ENCODE measurements at places on chromosomes 6 and 20.

- no peak for DNase-seq
- H3K27ac ChIP-seq, result no peak overlapping the region
- H3K4me1 ChIP-seq, result no peaks in the 10 kb centered on the region
- H3K4me3 ChIP-seq, result no peak overlapping the region
- H3K27me3 ChIP-seq, result no peaks in the 10 kb centered on the region
Measured at GRCh38 chr6:83985308-83985713, 48.3 kb upstream of the MRAP2 start.

DNA sequence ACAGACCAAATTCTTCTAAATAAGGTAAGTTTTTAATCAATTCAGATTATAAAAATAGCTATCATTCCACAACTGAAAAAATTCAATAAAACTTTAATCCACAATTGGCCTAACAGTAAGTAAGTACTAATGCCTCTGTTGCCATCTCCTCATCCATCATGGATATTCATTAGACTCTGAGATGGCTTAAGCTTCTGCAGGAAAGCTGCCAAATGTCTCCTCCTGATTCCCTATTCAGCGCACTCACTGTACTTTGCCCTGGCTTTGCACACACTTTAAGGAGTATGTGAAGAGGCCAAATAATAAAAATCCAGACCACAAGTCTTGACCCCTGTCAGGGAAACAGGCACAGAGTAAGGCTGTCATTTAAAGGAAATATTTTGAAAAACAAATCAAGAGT lies 23.6 kb downstream of the PGM3 start:
- H3K4me3 ChIP-seq, result no peak overlapping the region
- peaks cover 75% of the 10 kb centered on the region for H3K36me3 ChIP-seq
- no peaks in the 10 kb centered on the region for H3K4me1 ChIP-seq
- no peaks in the 10 kb centered on the region for H3K27me3 ChIP-seq
- no peak overlapping the region for H3K27ac ChIP-seq
- peak; percentile 21 for DNase-seq

DNA sequence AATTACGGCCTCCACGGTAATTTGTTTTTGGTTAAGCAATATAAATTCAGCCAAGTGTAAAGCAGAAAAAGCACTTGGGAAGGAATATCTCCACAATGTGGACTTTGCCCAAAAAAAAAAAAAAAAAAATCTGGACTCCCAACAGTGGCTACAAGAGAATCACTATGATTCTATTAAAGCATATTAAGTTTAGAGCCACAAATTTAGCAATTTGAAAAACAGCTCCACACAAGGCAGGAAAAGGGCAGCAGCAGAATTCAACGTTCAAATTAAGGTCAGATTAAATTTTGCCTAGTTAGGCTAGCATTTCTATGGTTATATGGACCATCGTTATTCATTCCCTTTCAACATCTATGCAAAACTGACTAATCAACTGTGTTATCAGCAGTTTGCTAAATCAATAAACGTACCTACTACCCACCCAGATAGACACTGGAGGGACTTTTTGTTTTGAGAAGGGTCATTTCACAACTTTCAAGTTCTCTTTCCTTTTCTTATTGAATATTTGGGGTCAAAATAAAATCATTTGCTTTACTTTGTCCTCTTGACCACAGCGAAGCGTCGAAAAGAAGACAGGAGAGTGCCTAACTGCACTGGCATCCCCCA lies 1.0 kb downstream of the MCM9 start:
- peak overlapping the region; percentile 61 for H3K4me3 ChIP-seq
- peaks cover 2% of the 10 kb centered on the region for H3K36me3 ChIP-seq
- H3K27me3 ChIP-seq, result no peaks in the 10 kb centered on the region
- no peak overlapping the region for H3K27ac ChIP-seq

DNA sequence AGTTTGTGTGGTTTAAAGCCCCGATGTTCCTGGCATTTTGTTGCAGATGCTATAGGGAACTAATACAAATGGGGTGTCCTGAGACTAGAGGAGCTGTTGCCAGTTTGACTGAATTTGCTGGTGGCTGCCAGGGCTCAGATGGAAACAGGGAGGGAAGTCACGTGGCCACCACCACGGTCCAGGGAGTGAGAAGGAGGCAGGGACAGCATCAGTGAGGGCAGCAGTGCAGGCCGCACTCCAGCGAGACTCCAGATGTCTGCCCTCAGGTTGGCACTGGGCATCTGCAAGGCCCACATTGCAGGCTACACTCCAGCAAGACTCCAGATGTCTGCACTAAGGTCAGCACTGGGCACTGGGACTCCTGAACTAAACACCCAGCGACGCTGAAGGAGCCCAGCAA lies 86.2 kb downstream of the RAMACL start:
- H3K27ac ChIP-seq, result no peak overlapping the region
- H3K27me3 ChIP-seq, result no peaks in the 10 kb centered on the region
- no peaks in the 10 kb centered on the region for H3K4me1 ChIP-seq
- no peak overlapping the region for H3K4me3 ChIP-seq
- H3K36me3 ChIP-seq, result peaks cover 18% of the 10 kb centered on the region

- DNase-seq, result no peak
- H3K27ac ChIP-seq, result no peak overlapping the region
- no peaks in the 10 kb centered on the region for H3K36me3 ChIP-seq
- H3K4me3 ChIP-seq, result no peak overlapping the region
- no peaks in the 10 kb centered on the region for H3K27me3 ChIP-seq
Measured at GRCh38 chr6:153698001-153698400, 341.0 kb upstream of the OPRM1 start.

- no peaks in the 10 kb centered on the region for H3K4me1 ChIP-seq
- H3K36me3 ChIP-seq, result peaks cover 8% of the 10 kb centered on the region
- no peak overlapping the region for H3K27ac ChIP-seq
- no peak for DNase-seq
Measured at GRCh38 chr6:109105681-109106080, 10.4 kb downstream of the CEP57L1 start.

DNA sequence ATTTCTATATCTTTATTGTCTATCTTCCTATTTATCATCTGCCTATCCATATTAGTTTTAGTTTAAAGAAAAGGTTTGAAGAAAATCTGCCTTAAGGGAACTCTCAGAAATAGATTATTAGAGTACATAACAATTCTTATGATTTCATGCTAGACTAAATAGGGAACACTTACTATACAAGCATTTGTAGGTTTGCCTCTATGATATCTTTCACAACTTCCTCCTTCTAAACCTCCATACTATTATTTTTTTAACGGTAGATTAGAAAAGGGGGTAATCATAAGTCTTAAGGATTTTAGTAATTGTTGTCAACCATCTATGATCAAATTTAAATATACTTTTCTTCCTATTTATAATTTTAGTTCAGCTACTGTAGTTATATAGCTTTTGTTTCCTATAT lies 11.6 kb upstream of the DSE start:
- H3K36me3 ChIP-seq, result no peaks in the 10 kb centered on the region
- no peak for DNase-seq
- H3K27me3 ChIP-seq, result no peaks in the 10 kb centered on the region
- no peak overlapping the region for H3K27ac ChIP-seq
- no peaks in the 10 kb centered on the region for H3K4me1 ChIP-seq
